ENCODE measurements at places on chromosomes 3 and 15. TPM values are rescaled to one million over a fixed set of nuclear protein-coding genes. Genes with fewer than 3 reads are reported as not detected.

The ARHGEF26 gene
- 1.7 TPM for total RNA-seq

The ZIC4 gene
- not detected for total RNA-seq

The PROS1 gene
- 13.4 TPM for total RNA-seq

The RARRES1 gene
- total RNA-seq = 3.2 TPM

The CFAP92 gene
- 0.52 TPM for total RNA-seq

The SLC24A5 gene
- total RNA-seq = not detected

The SLC12A1 gene
- not detected for total RNA-seq

The SGO1 gene
- 1.9 TPM for total RNA-seq

The RTP3 gene
- total RNA-seq = not detected

The NIT2 gene
- 44.9 TPM for total RNA-seq

The CD276 gene
- total RNA-seq = 220 TPM

The XYLB gene
- total RNA-seq = 1.4 TPM
